ENCODE measurements at places on chromosomes 16 and 17.

- no peak for DNase-seq
Observed at GRCh38 chr17:74890554-74890953, 2.9 kb downstream of the FADS6 start.

GRCh38 chr16:88068476-88069396, 117.5 kb downstream of the BANP start:
- DNase-seq = no peak

- no peak for DNase-seq
Observed at GRCh38 chr16:19963301-19963700, 78.7 kb upstream of the GPRC5B start.

- no peak for DNase-seq
Observed at GRCh38 chr16:4744555-4745273, 10.4 kb downstream of the DNAAF8 start.

GRCh38 chr17:81073967-81074839, 39.3 kb downstream of the BAIAP2 start:
- DNase-seq = no peak

DNA sequence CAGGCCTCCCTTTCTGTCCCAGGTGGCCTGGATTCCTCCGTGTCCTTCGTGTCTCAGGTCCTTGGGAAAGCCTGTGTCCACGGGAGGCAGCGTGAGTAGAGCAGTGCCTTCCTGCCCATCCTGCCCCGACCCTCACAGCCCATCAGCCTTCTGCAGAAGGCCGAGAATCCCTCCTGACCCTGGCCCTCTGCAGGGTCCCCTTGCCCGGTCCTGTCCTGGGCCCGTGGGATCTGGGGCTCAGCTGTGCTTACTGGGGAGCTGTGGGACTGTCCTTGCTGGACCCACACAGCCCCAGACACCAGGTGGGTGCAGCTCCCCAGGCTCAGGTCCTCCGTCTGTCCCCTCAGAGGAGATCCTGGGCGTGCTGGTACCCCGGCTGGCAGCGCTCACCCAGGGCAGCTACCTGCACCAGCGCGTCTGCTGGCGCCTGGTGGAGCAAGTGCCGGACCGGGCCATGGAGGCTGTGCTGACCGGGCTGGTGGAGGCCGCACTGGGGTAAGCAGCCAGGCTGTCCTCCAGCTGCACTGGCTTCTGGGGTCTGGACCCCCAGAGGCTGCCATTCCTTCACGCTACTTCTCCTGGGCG, 3.9 kb downstream of the TELO2 start:
- DNase-seq = no peak

DNA sequence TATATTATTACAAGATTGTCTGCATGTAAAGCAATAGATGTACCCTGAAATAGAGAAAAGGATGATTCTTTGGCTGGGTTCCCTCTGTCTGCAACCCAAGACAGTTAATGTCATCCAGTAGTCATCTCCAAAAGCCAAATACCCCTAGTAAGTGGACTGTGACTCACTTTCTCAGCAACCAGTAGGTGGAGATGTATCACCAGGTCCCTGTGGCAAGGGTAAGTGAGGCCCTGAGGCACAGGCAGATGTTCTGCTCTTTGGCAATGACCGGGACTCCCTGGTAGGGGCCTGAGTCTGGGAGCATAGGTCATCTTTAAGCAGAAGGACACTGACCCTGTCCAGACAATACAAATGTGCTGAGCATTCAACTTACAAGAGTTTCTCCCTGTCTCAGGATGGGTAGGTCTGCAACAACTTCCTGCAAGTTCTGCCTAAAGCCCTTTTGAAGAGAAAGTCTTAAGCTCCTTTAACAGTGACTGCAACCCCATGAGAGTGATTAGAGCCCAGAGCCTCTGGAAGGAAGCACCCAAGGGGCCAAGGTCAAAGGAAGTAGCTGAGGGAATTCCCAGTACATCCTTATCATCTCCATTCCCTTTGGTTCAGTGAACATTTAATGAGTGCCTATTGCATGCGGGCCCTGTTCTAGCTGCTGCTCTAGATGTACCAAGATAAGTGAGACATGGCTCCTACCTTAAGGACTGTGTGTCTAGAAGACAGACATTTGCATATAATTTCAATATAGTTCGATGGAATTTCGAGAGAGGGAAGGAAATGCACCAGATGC, 31.9 kb downstream of the PMP22 start:
- peak; percentile 40 for DNase-seq

DNA sequence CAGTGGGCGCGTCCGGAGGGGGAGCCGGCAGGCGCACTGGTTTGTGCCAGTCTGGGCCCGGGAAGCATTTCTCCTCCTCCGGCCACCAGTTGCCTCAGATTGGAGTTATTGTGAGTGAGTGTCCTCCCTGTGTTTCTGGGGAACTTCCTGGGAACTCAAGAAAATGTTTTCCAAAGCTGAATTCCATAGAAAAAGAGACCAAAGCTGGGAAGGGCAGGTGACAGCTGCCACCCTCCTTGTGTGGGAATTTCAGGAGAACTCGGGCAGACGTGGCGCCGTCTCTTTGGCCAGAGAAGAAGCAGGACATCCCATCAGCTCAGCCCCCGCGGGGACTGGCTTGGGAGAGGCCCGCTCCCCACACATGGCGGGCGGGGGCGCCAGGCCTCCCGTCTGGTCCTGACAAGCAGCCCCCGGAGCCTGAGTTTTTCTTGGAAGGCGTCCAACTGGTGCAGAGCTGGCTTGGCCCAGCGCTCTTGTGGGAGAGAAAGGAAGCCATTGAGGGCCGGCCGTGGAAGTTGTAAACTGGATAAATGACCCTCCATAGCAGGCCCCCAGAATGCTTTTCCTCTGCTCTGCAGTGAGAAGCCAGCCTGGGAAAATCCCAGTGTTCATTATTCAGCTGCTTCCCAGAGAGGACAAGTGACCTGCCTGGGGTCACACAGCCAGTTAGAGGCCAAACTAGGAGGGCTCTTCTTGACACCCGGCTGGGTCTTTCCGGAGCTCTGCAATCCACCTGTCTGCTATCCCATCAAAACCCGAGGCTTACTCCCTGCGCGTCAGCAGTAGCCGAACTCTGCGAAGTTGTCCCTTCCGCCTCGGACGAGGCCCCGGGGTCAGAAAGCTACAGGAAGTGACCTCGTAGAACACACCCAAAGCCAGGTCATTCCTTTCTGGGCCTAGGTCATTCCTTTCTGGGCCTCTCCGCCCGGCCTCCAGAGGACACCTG, 39.2 kb upstream of the GSE1 start:
- no peak for DNase-seq

- DNase-seq = no peak
Observed at GRCh38 chr17:75688209-75688825, 21.2 kb downstream of the SAP30BP start.

- no peak for DNase-seq
Observed at GRCh38 chr16:65116216-65116615, 5.6 kb downstream of the CDH11 start.

GRCh38 chr17:43584666-43585102, 38.5 kb upstream of the ETV4 start:
- no peak for DNase-seq

DNA sequence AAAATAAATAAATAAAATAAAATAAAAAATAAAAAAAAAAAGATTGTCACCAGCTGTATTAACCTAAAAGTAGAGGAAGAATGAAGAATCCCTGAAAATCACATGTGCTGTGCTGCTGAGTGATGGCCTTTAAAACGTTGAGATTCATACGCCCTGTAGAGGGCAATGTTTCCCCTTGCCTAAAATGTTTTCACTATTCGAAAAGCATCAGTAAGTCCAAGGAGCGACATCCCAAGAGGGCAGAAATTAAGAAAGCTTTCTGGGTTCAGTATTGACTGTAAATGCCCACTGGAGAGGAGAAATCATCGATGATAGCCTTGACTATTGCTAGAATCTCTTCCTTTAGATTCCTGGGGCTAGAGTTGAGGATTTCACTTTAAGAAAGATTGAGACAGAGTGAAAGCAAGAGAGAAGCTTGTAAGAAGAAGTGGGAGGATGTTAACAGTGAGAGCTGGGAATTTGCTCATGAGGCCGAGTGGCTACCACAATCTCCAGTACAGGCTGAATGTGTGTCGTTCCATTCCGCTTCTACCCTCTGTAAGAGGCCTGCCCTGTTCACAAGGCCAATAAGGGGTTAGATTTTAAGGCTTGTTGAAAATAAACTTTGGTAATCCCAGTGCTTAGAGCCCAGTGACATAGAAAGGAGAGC, 170.8 kb upstream of the FAM20A start:
- DNase-seq = peak; percentile 45

DNA sequence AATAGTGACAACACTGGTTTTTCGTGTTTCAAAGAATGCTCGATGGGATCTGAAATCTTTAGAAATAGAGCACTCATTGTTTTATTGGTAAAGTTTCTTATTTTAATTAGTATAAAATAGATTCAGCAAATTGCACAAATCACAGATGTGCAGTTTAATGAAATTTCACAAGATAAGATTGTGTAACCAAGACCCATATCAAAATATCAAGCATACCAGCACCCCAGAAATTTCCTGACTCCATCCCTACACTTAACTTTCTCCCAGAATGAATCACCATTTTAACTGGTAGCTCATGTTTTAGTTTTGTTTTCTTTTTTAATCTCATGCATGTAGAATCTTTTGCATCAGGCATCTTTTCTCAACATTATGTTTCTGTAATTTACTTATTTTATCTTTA, 185.9 kb downstream of the KCNJ2 start:
- no peak for DNase-seq

- DNase-seq = no peak
Observed at GRCh38 chr17:31202968-31203367, 94.1 kb downstream of the OMG start.

- no peak for DNase-seq
Observed at GRCh38 chr16:25372716-25373115, 115.1 kb upstream of the ZKSCAN2 start.

DNA sequence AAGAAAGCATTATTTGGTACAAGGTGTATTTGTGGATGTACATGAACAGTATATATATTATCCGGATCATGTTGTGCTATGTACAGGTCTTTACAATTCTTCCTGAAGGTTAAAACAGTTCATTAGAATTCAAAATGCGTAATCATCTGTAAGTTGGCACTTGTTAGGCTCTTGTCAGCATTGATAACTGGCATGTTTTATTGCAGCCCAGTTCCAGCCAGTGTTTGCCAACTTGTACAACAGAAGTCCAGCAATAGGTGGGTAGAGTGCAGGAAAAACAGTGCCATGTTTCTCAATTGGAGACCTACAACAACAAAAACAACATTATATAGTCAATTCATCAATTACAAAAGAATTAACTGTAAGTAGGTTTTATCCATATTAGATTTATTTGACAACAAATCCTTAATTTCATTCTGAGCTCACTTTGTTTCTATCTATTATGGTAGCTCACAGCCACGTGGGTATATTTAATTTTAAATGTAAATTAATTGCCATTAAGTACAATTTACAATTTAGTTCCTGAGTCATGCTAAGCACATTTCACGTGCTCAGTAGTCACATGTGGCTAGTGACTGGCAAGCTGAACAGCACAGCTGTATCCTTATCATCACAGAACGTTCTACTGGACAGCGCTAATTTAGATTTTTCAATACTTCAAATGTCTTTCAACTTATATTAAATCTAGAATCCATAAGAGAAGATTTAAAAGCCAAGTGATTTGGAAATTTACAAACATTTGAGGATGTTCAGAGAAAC, 8.6 kb upstream of the ANKFY1 start:
- DNase-seq = no peak

- DNase-seq = no peak
Observed at GRCh38 chr17:80198144-80198661, 21.9 kb downstream of the SGSH start.

- no peak for DNase-seq
Observed at GRCh38 chr16:47056688-47057629, 83.5 kb upstream of the DNAJA2 start.

- DNase-seq = no peak
Observed at GRCh38 chr16:67279296-67280089, at the start of gene PLEKHG4. Gene PLEKHG4, plus strand, starts transcription at chr16:67279532. Its CDS starts 513 bp downstream, at chr16:67280045.

DNA sequence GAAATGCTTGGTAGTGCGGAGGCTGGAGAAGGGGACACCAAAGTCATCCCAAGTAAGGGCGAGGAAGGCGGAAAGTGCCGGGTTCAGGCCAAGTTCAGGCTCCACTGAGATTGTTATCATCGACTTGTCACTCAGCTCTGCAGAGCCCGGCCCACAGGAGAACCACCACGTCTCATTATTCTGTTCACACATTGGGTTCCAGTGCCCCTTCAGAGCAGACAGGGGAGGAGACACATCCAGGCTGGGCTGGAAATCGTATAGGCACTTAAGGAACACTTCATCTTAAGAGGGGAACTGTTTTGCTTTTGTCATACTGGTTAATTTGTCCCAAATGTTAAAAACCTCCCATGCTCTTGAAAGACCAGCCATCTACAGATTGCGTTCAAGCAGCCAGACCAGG, 118.3 kb upstream of the ADAMTS18 start:
- no peak for DNase-seq

GRCh38 chr16:56109205-56109604, 82.1 kb upstream of the GNAO1 start:
- DNase-seq = no peak

DNA sequence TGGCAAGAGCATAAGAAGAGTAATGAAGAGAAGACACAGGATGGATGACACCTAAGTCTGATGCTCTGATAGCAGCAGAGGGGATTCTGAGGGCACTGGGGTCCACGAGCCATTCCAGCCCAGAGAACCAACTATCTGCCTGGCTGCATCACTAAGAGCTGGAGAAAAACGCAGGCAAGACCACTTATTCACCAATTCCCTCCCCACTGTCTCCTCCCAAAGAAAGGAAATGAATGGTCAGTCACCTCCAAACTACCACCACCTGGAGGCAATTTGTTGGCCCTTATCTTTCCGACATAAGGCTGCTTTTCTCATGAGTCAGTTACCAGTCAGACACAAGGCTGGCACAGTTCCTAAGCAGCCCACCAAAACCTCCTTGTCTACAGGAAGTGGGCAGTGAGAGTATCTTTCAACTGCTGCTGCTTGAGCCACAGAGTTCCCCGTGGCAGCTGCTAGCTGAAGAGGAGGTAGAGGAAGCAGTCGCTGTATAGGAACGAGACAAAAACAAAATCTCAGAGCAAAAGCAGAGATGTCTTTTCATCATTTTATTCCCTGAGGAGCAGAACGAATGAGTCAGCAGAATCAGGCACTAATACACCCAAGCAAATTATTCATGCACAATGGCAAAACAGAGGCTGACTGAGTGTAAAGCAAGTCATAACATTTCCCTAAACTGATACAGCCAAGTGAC, 111.1 kb downstream of the SMG6 start:
- DNase-seq = peak; percentile 66

All from H54 (cell line).